NCI-H1092 (cell line): ENCODE measurements at places on chromosomes 12 and 14.

- no peak for DNase-seq
Observed at GRCh38 chr14:38718519-38718918, 384.5 kb downstream of the SEC23A start.

- no peak for DNase-seq
Observed at GRCh38 chr12:88505696-88506095, 74.6 kb downstream of the KITLG start.

DNA sequence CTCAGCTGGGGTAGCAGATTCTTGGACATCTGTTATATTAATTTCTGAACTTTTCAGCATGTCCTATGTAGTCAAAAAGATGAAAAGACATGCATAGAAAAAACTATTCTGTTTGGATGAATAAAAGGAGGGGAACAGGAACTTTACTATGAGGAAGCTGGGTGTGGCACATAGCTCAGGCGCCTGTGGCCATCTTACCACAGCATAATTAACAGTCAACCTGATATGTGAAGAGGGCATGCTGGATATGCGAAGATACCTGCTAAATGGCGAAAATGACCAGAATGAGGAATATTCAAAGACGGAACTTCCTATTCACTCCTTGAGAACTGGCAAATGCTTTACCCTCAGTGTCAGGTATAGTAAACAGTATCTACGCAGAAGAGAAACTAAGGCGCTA, 18.4 kb downstream of the SETD3 start:
- DNase-seq: no peak

- no peak for DNase-seq
Observed at GRCh38 chr12:99619389-99620158, 28.0 kb upstream of the GARIN6 start.

- DNase-seq: no peak
Observed at GRCh38 chr12:90203556-90203955, 494.9 kb upstream of the ATP2B1 start.
